ENCODE measurements at places on chromosomes 7 and 10. TPM values are rescaled to one million over a fixed set of nuclear protein-coding genes. Genes with fewer than 3 reads are reported as not detected.

GRCh38 chr7:5452937-5453540, 29.4 kb upstream of the TNRC18 start:
- H3K27me3 ChIP-seq, result no peaks in the 10 kb centered on the region
- H3K4me1 ChIP-seq, result no peaks in the 10 kb centered on the region
- H3K27ac ChIP-seq, result no peak overlapping the region

DNA sequence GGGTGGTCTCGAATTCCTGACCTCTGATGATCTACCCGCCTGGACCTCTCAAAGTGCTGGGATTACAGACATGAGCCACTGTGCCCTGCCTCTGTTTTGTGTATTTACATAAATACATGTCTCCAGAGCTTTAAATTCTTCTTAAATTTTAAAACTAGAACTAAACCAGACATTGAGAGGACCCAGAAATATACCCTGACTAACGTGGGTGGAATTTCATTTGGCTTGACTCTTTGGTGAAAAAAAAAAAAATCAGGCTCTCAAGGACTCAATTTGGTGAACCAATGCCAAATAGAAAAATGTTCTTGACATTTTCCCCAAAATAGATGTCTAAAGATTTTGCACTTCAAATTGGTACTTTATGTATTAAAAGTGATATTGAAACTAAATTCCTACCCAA, 16.6 kb upstream of the FAS start:
- no peaks in the 10 kb centered on the region for H3K4me1 ChIP-seq
- no peaks in the 10 kb centered on the region for H3K27me3 ChIP-seq
- no peaks in the 10 kb centered on the region for H3K36me3 ChIP-seq
- no peak for DNase-seq
- H3K4me3 ChIP-seq, result no peak overlapping the region

DNA sequence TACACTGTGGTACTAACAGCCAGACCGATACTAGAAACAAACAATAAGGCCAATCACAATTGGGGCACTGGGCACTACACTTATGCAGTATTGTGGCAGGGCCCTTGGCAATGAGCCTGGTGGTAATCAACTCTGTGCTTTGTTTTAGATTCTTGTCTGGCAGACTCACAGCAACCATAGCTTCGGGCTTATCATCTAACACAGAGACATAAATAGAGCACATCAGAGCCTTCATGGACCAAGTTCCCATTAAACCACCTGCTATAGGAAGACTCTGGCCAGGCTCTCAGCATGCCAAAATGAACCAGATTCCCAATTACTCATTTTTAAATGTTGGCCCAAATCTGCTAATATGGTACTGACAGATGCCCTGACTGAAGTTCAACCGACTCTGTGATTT, 218.6 kb downstream of the DGKI start:
- no peak for DNase-seq
- no peak overlapping the region for H3K4me3 ChIP-seq
- peaks cover 45% of the 10 kb centered on the region for H3K27me3 ChIP-seq
- H3K36me3 ChIP-seq, result no peaks in the 10 kb centered on the region

DNA sequence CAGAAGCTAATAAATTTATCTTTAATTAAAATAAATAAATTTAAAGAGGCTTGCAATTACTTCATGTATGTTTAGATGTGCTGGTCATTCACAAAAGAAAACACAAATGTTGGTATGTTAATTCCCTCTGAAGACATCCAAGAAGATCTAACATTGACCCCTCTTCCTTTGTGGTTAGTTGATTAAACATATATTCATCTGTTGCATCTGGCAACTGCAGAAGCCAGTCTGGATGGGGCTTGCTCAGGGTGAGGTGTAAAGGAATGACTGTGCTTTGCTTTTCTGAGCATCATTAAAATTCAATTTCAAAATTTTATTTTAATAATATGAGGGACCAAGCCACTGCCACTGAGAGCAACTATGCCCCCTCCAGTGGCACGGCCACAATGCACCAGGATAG, 36.4 kb upstream of the FERD3L start:
- no peaks in the 10 kb centered on the region for H3K4me1 ChIP-seq
- no peak overlapping the region for H3K4me3 ChIP-seq
- H3K27me3 ChIP-seq, result no peaks in the 10 kb centered on the region
- DNase-seq, result no peak

DNA sequence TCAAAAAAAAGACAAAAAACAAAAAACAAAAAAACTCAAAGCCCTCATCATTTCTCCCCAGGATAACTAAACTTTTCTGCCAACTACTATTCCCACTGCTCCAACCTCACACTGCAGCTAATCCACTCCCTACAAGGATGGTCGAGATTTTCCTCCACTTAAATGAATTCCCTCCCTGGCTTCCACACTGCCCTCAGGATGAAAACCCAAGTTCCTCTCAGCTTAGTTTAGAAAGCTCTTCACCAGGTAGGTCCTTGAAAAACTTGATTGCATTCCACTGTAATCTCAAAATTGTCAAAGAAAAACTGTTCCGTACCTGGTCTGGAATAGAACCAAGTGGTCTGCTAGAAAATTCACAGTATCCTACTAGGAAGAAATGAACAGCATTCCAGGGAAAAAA, 294.3 kb upstream of the KLF14 start:
- H3K36me3 ChIP-seq, result no peaks in the 10 kb centered on the region
- no peak overlapping the region for H3K27ac ChIP-seq
- no peaks in the 10 kb centered on the region for H3K4me1 ChIP-seq
- H3K4me3 ChIP-seq, result no peak overlapping the region
- H3K27me3 ChIP-seq, result no peaks in the 10 kb centered on the region

- no peaks in the 10 kb centered on the region for H3K27me3 ChIP-seq
- DNase-seq, result no peak
Measured at GRCh38 chr7:68787566-68787965, 810.7 kb upstream of the AUTS2 start.

DNA sequence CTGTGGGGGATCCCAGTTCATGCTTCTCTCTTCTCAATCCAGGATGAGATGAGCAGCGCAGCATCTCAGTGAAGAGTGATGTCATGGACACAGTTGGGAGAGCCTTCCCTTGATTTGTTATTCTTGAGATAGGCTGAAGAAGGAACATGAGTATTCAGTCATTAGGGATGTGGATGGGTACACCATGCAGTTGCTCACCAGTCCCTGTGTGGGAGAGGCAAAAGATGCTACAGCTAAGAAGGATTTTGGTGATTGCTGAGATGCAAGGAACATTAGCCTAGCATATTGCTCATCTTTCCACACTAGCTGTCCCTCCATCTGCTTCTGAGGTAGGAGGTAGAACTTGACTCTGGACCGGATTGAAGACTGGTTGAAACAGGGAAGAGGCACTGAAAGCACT, 179.6 kb downstream of the GALNT17 start:
- no peaks in the 10 kb centered on the region for H3K27me3 ChIP-seq
- H3K36me3 ChIP-seq, result no peaks in the 10 kb centered on the region
- no peaks in the 10 kb centered on the region for H3K4me1 ChIP-seq
- no peak overlapping the region for H3K4me3 ChIP-seq
- DNase-seq, result no peak

- peak overlapping the region; percentile 77 for H3K27ac ChIP-seq
- H3K4me3 ChIP-seq, result peak overlapping the region; percentile 95
- H3K36me3 ChIP-seq, result peaks cover 14% of the 10 kb centered on the region
- H3K27me3 ChIP-seq, result no peaks in the 10 kb centered on the region
- DNase-seq, result no peak
Measured at GRCh38 chr7:50449501-50449880, 659 bp downstream of the FIGNL1 start.

GRCh38 chr7:68622500-68622899, 975.8 kb upstream of the AUTS2 start:
- DNase-seq, result no peak
- H3K36me3 ChIP-seq, result no peaks in the 10 kb centered on the region
- H3K4me3 ChIP-seq, result no peak overlapping the region
- H3K27ac ChIP-seq, result no peak overlapping the region
- H3K4me1 ChIP-seq, result no peaks in the 10 kb centered on the region

DNA sequence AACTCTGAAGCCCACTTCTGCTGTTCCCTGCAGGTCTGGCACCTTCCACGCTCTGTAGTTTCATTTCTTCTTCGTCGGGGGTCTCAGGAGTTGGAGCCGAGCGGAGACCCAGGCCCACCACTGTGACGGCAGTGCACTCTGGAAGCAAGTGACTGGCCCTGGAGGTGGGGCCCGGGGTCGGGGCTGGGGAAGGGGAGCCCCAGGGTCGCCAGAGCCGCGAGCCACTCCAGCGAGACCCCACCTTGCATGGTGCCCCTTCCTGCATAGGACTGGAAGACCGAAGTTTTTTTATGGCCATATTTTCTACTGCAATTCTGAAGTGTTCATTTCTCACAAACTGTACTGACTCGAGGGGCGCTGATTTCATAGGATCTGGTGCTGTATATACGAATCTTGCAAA, 172.8 kb downstream of the CCDC3 start:
- no peaks in the 10 kb centered on the region for H3K4me1 ChIP-seq
- H3K27me3 ChIP-seq, result no peaks in the 10 kb centered on the region
- no peak for DNase-seq
- H3K27ac ChIP-seq, result no peak overlapping the region
- no peaks in the 10 kb centered on the region for H3K36me3 ChIP-seq

Gene MDFIC
- 31.6 TPM for total RNA-seq

Gene CYP3A4
- not detected for total RNA-seq

Gene SLC29A4
- 6.7 TPM for total RNA-seq

Gene LRRN3
- total RNA-seq, result not detected

Gene HEPACAM2
- not detected for total RNA-seq

Gene OR6V1
- not detected for total RNA-seq

Gene AHCYL2
- total RNA-seq, result 9.2 TPM

Gene OSBPL3
- total RNA-seq, result 11.6 TPM

Gene MSMB
- not detected for total RNA-seq

Gene PGAM2
- total RNA-seq, result 0.35 TPM

Gene TMEM229A
- not detected for total RNA-seq

Gene HDAC9
- total RNA-seq, result 6.8 TPM

Data from PC-3 (cell line).